CD4-positive, alpha-beta memory T cell (primary cell): ENCODE measurements at places on chromosomes 7 and 10.

GRCh38 chr7:116122972-116123595 lies 87.3 kb upstream of the TES start:
- no peak for DNase-seq

GRCh38 chr10:124645467-124646095 lies 98.6 kb downstream of the FAM53B start:
- DNase-seq = no peak

GRCh38 chr10:120490288-120490687 lies 33.3 kb downstream of the PLPP4 start:
- no peak for DNase-seq

- no peak for DNase-seq
These were observed 25.8 kb upstream of the SH2B2 start for GRCh38 chr7:102260856-102261255.

DNA sequence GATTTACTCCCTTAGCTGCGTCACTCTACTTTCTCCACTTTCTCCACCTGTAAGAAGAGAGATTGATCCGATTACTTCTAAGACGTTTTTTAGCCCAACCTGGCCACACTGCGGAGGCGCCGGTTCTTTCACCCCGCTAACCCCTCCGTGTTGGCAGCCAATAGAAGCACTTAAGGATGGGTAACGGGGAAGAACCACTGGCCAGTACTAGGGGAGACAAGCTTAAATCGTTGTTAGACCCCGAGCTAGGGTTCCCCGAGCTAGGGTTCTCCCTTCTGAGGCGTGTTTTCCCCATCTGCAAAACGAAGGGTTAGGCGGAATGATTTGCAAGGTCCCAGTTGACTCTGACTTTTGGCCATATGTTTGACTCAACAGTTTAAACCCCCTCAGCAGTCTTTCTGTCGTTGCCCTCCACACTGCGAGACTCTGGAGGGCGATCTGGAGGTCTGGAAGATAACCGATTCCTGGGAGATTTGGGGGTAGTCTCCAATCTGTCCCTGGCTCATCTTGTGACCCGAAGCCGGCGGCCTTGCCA lies 644 bp downstream of the UMAD1 start:
- DNase-seq = no peak

- no peak for DNase-seq
These were observed 109.9 kb downstream of the ITGB8 start for GRCh38 chr7:20440472-20441105.

DNA sequence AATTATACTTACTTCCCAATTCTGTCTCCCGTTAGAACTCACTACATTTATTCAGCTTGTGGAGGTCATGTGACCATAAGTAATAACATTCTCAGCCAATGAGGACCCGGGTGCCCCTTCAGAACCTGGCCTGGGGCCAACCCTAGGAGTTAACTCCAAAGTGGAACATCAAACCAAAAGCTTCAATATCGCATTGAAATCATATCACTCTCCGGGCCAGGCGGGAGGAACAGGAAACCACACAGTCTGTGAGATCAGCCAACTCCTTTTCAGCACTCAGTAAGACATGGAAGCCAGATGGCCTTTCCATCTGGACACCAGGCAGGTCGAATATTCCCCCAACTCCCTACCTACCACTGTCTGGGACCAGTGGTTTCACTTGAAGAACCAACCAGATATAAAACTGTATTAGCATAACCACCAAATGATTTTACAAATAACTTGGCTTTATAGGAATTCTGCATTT lies 5.5 kb downstream of the CREB3L2 start:
- no peak for DNase-seq

DNA sequence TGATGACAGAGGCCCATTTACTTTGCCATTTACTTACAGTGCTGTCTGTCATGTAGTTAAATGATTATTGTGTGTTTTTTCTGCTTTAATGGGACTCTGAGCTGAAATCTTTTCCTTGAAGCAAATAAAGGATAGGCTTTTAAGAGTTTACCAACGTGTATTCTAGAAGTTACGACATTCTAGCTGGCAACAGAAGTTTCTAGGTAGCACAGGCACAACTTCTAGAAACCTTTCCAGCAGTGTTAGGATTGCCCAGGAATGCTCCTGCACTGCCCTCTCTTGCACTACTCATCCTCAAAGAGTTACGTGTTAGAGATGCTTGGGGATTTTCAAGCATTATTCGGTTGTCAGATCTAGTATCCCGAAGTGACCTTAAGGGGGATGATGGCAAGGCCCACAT lies 42.5 kb upstream of the TMEM236 start:
- DNase-seq = no peak

DNA sequence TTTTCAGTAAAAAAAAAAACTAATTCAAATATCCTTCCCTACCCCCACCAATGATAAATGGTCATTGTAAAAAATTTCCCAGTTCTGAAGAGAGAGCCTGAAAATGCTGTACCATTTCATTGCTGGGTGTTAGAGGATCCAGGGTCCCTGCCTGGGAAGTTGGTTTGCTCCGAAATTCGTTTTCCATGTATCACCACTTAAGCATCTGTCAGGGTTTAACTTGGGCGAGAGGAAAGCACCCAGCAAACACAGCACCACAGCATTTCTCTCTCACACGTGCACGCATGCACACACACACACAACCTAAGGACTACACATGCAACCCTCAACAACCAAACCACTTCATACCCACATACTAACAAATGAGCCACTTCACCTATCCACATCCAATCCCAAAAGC lies 42.1 kb upstream of the EMX2 start:
- DNase-seq = no peak

DNA sequence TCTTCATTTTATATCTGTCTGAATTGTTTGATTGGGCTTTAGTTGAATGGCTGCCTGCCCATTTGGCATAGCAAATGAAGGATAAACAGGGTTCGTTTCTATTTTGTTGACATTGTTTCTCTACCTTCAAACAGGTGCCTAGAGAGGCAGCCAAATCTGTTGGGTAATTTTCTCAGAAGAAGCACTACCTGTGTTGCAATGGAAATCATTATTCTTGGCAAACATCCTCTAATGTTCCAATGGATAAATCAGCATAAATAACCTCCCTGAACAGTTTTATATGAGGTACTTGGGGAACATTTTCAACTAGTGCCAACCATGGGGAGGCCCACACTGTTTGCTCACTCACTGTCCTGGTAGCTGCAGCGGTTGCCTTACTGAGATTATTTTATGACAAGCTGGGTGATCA lies 64.4 kb upstream of the PLPP4 start:
- DNase-seq = no peak

DNA sequence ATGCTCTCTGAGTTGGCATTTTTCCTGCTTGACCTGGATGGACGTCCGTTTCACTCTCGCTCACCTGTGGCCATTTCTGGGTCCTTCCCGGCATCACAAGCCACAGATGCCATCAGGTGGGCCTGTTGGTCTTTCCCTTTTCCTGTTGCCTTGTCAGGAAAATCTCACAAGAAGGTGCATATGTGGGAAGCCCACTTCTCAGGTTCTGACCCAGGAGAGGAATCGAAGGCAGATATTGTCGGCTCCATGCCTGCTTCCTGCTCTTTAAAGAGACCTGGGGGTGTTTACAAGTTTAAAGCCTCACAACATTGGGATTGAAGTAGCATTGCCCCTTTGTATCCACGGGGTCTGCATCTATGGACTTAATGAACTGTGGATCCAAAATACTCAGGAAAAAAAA lies 357.9 kb downstream of the RPS24 start:
- no peak for DNase-seq

DNA sequence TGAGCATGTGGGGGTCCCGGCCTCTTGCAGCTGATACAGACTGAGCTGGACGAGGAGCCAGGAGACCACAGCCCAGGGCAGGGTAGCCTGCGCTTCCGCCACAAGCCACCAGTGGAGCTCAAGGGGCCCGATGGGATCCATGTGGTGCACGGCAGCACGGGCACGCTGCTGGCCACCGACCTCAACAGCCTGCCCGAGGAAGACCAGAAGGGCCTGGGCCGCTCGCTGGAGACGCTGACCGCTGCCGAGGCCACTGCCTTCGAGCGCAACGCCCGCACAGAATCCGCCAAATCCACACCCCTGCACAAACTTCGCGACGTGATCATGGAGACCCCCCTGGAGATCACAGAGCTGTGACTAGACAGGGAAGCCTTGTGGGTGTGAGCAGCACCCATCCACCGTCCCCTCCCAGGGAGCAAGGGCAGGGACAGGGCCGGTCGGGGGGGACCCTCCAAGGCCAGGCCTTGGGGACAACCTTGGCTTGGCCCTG lies 36.1 kb downstream of the PSAP start:
- DNase-seq = no peak

DNA sequence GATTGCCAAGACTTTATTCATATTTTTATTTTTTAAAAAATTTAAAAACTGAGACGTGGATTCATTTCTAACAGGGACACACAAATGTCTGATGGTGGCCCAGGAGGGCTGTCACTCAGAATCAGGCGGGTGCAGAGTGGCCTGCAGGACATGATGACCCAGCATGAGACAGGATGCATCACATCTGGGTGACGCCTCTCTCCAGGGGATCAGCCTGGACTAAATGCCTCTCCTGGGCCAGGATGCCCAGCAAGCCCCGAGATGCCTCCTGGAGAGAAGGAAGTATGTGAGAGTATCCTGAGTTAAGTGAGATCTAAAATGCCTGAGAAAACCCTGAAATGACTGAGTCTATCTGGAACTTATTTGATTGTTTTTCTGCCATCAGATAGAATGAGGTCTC lies 16.9 kb upstream of the MTURN start:
- no peak for DNase-seq

DNA sequence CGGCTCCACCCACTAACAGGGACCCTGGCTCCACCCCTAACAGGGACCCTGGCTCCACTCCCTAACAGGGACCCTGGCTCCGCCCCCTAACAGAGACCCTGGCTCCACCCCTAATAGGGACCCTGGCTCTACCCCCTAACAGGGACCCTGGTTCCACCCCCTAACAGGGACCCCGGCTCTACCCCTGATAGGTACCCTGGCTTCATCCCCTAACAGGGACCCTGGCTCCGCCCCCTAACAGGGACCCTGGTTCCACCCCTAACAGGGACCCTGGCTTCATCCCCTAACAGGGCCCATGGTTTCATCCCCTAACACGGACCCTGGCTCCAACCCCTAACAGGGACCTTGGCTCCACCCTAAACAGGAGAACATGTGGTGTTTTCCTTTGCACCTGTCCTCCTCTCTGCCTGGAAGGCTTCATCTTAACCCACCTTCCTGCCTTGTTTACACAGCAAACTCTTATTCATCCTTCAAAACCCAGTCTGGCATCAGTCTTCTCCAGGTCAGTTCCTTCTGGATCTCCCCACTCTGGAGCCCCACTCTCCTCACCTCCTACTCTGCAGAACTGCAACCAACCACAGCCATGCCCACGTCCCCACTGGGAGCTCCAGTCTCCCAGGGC lies 58.0 kb downstream of the CHST15 start:
- no peak for DNase-seq

DNA sequence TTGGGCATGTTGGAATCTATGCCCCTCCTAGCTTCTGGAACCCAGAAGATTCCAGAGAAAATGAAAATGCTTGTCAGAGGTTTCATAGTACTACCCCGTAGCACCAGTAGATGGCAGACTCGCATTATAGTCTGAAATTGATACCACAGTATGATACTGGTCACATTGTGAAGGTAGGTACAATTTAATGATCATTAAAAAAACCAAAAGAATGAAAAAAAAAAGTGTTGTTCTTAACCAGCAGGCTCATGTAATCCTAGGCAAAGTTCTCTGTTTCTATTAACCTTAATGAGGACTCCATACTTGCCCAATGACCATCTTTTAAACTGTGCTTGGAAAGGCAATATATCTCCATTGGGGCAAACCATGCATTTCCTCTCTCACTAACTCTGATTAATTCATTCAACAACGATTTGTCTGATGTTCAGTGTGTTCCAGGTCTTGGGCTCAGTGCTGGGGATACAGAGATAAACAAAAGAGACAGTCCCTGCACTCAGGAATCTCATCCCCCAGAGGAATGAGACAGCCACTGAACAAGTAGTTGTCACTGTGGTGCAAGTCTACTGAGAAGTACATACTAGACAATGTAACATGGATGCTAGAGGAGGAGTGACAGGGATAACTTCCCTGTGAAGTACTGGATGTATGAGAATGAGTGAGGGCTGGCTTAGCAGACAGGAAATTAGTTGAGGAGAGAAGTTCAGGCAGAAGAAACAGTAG lies 223.5 kb upstream of the PHYHIPL start:
- no peak for DNase-seq

DNA sequence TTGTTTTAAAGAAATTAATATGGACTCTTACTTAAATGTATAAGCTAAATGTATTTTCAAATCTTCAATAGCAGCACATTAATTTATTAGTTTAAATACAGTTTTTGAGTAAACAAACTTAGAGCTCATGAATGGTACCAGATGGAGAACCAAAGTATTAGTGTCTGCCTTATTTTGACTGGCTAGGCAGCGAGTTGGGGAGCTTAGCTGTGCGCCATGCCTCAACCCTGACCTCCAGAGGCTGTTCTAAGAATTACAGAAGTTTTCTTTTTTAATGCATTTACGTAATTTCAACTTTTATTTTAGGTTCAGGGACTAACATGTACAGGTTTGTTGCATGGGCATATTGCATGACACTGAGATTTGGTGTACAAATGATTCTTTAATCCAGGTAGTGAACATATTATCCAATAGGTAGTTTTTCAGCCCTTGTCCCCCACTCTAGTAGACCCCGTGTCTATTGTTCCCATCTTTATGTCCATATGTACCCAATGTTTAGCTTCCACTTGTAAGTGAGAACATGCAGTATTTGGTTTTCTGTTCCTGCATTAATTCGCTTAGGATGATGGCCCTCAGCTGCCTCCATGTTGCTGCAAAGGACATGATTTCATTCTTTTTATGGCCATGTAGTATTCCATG lies 166.8 kb downstream of the IQUB start:
- no peak for DNase-seq

GRCh38 chr10:89156161-89156835 lies 50.8 kb downstream of the CH25H start:
- no peak for DNase-seq

GRCh38 chr10:126889421-126889820 lies 15.8 kb upstream of the DOCK1 start:
- no peak for DNase-seq

DNA sequence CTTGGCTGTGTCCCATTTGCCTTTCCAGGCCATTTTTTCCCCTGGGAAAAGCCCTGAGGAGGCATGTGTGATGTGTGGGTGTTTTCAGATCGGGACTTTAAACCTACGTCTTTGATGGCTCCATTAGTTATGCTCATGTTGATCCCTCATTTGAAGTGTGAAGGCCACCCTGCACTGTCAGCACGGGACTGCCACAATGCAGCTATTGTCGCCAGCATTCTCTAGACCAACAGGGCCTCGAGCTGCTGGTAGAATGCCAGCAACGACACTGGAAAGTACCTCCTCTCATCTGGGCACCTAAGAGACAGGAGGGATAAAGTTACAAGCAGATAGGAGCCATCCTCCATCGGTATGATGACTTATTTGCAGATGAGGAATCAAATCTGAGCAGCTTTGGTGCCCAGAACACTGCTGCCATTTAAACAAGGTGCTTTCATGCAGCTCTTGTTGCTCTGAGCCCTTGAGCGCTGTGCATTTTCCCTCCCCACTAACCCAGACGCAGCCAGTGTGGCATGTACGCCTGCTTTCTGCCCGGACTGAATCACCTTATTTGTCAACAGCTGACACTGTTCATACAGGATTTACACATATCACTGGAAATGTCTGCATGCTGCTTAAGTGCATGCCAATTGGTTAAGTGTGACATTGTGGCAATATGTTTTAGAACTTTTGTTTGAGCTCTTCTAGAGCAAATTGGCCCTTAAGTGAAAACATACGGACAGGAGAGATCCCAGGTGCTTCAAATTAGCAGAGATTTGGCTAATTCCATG lies 175.0 kb upstream of the PITRM1 start:
- no peak for DNase-seq
